Cortex of kidney (tissue), 1 donor: ENCODE measurements at places on chromosomes 4 and X.

- DNase-seq = no peak
Measured at GRCh38 chr4:151692443-151692782, 68.4 kb downstream of the GATB start.

GRCh38 chr4:80208610-80209339 is 11.5 kb downstream of the PRDM8 start:
- no peak for DNase-seq

DNA sequence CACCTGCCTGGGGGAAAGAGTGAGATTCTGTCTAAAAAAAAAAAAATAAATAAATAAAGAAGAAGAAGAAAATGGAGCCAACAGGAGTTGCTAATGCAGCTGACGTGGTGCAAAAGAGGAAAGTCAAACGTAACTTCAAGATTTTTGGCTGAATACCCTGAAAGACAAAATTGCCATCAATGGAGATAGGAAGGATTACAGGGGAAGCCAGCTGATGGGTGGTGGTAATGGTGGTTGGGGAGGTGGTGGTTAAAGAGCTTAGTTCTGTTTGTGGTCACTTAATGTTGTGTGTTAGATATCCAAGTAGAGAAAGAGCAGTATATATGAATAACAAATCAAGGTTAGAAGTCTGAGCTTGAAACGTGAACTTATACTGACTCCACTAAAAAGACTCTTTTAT is 225.4 kb downstream of the ARHGAP24 start:
- DNase-seq = no peak

- DNase-seq = no peak
Measured at GRCh38 chr4:144614850-144615585, 30.9 kb upstream of the HHIP start.

DNA sequence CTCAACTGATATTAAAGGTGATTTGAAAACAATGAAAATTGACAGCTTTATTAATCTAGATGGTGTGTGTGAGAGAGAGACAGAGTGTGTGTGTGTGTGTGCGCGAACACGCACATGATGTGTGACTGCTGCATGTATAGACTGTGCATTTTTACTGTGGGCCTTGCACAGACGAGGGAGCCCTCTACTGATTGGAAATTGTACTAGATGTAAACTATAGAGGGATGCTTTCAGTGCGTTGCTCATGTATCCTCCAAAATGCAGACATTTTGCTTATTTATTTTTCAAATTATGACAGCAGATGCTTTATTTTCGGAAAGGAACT is 168.4 kb upstream of the GK2 start:
- no peak for DNase-seq

DNA sequence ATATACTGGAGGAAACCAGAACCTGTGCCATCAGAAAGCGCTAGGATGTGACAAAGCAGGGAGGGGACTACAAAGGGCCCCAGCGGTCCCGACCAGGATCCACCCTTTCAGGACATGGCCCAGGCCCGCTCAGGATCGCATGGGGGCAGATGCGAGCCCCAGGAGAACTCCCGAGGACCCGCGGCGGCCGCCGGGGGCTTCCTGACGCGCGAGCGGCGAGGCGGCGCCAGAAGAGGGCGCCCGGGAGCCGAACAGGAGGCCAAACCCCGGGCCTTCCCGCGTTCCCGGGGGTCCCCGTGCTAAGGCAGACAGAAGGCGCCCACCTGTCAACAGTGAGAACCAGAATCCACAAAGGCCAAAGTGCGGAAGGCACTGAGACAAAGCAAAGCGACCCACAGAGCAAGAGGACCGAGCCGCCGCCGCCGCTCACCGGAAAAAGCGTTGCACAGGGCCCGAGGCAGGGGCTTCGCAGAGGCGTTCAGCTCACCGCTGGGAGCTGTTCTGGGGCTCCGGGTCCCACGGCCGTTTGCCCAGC is 7.3 kb upstream of the OPN1LW start:
- no peak for DNase-seq

GRCh38 chr4:158581161-158581560 is 59.5 kb downstream of the RXFP1 start:
- DNase-seq = no peak

- no peak for DNase-seq
Measured at GRCh38 chrX:8748855-8749254, 16.9 kb upstream of the ANOS1 start.

- DNase-seq = no peak
Measured at GRCh38 chr4:16289897-16290554, 63.8 kb upstream of the TAPT1 start.

DNA sequence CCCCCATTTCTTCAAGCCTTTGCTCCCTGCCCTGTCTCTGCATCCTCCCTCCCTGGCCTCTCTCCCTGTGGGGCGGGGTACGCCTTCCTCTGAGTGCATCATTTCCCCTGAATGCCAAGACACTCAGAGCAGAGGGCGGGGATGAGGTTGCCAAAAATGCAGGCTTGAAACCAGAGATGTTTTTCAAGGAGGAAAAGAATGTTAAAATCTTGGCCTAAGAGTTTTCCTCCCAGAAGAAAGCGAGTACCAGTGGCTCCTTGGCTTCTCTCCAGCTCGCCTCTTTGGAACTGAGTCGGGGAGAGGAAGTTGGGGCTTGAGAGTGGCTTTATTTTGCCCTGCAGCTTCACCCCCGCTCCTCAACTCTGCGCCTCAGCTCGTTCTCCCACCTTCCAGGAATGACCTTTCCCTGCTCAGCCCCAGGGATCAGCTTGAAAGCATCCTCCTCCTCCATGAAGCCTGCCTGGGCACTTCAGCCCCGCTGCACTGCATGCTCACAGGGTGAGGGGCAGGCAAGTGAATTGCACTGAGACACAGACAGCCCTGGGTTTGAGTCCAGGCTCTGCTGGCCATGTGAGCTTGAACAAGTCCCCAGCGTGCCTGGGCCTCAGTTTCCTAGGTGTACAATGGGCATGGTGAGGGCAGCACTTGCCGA is 57.5 kb upstream of the SORCS2 start:
- DNase-seq = no peak

DNA sequence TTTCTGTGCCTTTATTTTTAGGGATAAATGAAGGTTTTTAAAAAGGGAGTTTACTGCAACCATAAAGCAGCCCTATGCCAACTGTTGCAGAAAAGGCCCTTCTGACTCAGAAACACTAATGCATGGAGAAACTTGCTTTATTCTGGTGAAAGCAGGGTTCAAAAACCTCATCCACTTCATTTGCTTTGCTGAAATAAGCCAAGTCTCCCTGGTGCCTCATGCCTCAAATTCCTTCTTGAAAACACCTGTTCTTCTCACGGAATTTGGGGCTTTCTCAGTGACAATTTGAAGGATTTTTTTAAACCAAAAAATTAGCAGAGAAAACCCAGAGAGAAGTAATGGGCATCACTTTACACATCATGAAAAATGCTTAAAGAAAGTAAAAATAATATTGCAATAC is 349.0 kb downstream of the PCDH7 start:
- DNase-seq = no peak

GRCh38 chr4:148203056-148203898 is 238.9 kb downstream of the NR3C2 start:
- no peak for DNase-seq

DNA sequence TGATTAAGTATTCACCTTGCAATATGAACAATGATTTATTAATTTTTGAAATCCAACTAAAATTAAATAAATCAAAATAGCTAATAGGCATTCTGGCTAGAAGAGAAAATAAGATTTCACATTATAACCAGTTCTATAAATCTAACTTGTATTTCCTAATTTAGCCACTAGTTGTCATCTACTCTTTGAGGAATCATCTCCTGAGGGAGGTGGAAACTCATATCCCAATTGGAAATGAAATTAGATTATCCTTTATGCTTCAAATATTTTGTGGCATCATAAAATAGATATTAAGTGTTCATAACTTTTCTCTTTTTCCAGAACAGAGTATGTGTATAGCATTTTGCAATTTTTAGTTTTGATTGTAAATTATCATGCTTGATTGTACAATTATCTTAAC is 558.5 kb upstream of the DIAPH2 start:
- no peak for DNase-seq

- DNase-seq = no peak
Measured at GRCh38 chrX:66833426-66833825, 194.5 kb upstream of the EDA2R start.

GRCh38 chr4:176404621-176405020 is 84.9 kb downstream of the SPCS3 start:
- DNase-seq = no peak

DNA sequence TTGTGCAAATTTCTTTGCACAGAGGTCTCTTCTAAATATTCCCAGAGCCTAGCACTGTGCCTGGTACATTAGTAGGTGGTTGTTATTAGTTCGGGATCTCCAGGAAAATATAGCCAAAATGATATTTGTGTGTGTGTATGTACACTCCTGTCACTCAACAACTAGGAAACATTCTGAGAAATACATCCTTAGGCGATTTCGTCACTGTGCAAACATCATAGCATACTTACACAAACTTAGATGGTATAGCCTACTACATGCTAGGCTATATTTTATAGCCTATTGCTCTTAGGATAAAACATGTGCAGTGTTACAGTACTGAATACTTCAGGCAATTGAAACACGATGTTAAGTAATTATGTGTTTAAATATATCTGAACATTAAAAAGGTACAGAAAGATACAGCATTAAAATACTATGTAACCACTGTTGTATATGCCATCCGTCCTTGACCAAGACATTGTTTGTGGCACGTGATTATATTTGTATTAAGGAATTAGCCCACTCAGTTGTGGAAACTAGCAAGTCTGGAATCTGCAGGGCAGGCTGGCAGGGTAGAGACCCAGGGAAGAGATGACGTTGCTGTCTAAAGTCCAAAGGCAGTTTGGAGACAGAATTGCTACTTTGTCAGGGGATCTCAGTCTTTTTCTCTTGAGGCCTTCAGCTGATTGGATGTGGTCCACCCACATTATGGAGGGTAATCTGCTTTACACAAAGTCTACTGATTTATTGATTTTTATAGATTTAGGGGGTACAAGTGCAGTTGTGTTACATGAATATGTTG is 106.9 kb downstream of the COL4A6 start:
- DNase-seq = no peak

DNA sequence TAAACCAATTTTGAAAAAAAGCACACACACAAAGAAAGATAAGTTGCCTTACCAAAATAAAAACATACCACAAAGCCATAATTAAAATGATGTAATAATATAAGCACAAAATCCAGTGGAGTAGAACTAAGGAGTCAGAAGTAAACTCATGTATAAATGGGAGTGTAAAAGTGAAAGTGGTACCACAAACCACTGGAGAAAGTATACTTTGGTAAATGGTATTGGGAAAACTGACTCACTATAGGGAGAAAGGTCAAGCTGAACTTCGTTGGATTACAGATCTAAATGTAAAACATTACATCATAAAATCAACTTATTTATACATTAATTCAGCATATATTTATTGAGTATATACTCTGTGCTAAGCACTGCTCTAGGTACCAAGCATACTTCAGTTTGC is 46.3 kb upstream of the HHIP start:
- no peak for DNase-seq

- no peak for DNase-seq
Measured at GRCh38 chrX:20270562-20270890, 3.8 kb upstream of the RPS6KA3 start.

DNA sequence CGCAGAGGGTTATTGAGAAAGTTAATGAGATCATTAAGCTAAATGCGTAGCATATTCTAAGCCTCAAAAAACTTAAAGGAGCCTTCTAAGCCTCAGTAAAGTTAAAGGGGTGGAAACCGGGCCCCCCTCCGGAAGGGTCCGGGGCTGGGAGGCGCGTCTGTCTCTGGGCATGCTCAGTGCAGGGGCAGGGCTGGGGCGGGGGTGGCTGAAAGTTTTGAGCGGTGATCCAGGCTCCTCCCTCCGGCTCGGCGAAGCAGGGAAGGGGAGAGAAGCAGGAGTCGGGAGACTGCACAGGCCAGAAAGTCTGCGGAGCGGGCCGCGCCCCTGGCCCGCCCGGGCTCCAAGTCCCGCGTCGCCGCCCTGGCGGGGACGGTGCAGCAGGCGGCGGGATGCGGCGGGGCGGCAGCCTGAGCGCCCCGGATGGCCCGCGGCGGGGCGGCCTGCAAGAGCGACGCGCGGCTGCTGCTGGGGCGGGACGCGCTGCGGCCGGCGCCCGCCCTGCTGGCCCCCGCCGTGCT is at the start of gene EVC:
Gene EVC, plus strand, starts transcription at position 241 of the 518 bp plus-strand sequence. Its CDS starts 180 bp downstream, at position 421.
- DNase-seq = no peak

GRCh38 chr4:12439633-12440305 is 1011.1 kb upstream of the HS3ST1 start:
- DNase-seq = no peak

- no peak for DNase-seq
Measured at GRCh38 chr4:72577211-72577610, 8.2 kb upstream of the ADAMTS3 start.

DNA sequence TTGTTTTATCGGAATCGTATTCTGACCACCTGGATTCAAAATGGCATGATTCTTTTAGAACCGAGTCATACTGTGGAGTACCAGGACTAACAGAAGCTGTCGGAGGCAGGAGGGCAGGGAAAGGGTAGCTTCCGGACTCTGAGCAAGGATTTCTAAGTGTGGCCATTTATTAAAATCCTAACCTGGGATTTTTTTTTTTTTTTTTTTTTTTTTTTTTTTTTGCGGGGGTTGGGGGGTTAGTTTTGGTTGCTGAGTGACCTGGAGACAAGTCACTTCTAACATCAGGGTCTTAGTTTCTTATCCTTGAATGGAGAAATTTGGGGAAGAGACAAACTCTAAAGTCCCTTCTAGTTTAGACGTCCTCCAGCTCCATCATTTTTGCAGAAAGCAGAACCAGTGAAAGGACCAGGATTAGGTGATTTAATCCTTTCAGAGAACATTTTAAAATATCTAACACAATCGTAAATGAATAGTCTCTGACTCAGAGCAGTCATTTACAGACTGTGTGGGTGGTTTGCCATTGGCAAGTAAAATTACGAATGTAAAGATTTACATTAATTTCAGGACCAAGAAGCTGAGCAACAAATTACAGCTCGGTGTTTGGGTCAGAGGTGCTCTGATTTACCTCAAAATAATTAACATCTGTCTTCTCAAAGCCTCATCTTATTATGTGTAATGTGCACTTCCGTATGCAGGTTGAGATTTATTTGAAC is 7.3 kb downstream of the SLC25A5 start:
- no peak for DNase-seq

GRCh38 chr4:4948370-4948769 is 70.9 kb downstream of the CYTL1 start:
- DNase-seq = no peak

DNA sequence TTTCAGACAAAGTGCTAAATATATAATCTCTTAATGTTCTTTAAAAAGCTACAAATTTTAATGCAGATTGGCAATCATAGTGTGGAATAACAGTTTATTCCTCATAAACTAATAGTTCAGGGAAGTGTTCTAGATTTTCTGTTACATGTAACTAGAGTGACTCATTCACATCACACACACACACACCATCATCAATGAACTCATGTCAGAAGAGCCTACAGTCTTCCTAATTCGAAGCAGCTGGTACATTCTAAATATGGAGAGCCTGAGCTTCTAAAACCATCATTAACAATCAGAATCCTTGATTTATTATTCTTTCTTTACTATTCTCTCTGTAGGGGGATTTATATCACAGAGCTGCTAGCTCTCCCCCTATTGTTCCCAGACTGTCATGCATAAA is 49.6 kb downstream of the DKK2 start:
- no peak for DNase-seq
